DND-41 (cell line): ENCODE measurements at places on chromosomes 2 and 18.

DNA sequence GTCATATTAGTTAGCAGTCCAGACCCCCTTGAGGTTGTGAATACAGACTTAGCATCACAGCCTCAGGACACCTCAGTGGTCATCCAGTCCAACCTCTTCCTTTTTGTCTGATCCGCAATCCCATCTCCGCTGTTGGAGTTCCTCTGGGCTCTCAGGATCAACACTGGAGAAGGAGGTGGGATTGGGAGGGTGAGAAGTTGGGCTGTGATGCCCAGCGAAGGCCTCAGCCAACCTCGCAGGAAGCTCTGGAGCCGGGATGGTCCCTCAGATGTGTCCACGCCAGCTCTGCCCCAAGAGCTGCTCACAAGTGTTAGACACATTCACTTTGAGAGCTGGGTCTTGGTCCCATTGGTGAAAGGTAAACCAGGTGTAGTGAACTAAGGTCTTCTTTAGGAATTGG lies 74.9 kb upstream of the AFF3 start:
- no peak for DNase-seq

DNA sequence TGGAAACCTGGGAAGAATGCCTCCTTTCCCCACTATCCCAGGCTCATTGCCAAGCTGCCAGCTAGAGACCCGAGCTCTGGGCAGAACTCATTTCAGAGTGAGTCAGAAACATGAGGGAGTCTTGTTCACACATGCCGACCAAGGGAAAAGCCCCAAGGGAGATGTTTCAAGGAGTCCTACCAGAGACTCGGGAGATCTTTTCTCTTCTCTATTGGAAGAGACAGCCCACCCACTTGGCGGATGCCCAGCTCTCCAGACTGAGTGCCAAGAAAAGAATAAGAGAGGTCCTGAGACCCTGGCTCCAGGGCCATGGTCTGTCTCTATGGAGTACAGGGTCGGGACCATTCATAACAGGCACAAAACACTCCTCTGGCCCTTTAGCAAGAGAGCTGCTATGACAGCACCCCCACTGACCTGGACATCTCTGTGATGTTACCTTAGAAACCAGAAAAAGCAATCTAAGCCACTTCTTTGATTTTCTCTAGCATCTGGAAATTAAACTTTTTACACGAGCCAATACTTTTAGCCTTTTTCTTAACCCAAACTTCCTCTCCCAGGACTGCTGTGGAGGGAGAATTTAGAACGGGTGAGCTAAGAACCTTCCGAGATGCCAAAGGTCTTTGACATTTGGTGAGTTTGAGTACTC lies 18.5 kb upstream of the IGFBP5 start:
- DNase-seq, result no peak

DNA sequence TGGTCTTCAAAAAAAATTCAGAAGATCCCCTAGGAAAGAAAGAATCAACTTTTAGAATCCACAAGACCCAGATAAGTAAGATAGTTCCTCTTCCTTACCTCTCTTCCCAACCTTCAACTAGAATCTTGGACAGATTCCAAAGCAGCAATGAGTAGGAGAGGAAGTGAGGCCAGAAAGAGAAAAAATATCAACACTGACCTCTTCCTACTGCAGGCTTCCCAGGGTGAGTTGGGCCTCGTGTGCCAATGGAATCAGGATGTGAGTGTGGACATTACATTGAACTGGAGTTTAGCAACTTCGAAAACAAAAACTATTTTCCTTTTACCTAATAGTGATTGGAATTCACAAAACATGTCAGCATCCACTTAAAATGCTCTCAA lies 102.5 kb upstream of the PIEZO2 start:
- no peak for DNase-seq

- DNase-seq, result no peak
These were observed 473.9 kb upstream of the HS6ST1 start for GRCh38 chr2:128792476-128793054.

DNA sequence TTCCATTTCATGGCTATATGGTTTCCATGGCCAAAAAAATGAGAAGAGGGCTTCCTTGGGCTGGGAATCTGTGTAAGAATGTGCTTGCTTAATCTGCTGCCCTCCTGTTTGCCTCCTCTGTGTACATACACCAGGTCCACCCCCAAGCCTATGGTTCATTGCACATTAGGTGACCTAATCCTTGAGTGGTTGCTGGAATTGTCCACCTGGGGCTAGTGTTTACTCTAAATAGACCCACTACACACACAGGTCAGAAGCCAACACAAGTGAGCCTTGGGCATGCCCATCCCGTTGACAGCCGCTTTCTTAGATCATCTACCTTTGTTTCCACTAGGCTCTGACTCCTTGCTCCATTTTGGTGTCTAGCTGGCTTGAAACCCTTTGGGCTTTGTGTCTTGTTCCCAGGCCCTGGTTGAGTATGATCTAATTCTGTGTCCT lies 59.2 kb upstream of the ATL2 start:
- DNase-seq, result no peak

GRCh38 chr2:62456721-62457539 lies 49.1 kb downstream of the TMEM17 start:
- DNase-seq, result peak; percentile 78

DNA sequence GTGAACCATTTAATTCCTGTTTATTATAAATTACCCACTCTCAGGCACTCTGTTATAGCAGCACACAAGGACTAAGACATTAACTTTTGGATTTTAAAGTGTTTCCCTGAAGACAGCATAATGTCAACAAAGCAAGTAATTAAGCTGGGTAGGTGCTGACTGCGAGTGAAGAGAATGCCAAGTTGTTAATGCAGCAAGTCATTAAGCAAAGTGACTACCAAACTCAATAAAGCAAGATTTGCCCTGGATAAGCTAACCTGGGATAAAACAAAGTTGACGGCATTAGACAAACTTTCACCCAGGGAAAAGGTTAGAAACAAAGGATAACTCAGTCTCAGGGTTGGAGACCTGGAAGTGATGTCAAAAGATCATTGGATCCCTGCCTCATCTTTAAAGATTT lies 28.4 kb upstream of the NABP1 start:
- DNase-seq, result no peak

GRCh38 chr2:208179028-208179609 lies 10.7 kb downstream of the C2orf80 start:
- no peak for DNase-seq

- DNase-seq, result no peak
These were observed 37.7 kb downstream of the ANKRD12 start for GRCh38 chr18:9174302-9174701.

DNA sequence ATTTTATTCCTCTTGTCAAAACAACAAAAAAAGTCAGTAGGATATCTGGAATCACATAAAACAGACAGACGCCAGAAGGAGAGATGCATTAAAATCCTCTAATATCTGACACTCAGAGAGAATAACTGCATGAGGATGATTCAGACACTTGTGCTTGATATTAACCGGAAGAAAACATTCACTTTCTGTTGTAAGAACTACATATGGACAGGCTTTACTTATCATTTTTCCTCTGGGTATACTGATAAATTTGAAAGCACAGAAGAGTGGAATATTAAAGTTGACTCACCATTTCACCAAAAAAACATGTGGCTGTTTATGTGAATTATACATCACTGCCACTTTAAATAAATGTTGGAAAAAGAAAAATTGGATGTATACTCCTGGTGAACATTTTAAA lies 589.1 kb upstream of the CDH2 start:
- no peak for DNase-seq

GRCh38 chr2:239409976-239410375 lies 9.2 kb upstream of the HDAC4 start:
- no peak for DNase-seq
